ENCODE measurements at places on chromosomes 5 and 9. TPM values are rescaled to one million over a fixed set of nuclear protein-coding genes. Genes with fewer than 3 reads are reported as not detected.

DNA sequence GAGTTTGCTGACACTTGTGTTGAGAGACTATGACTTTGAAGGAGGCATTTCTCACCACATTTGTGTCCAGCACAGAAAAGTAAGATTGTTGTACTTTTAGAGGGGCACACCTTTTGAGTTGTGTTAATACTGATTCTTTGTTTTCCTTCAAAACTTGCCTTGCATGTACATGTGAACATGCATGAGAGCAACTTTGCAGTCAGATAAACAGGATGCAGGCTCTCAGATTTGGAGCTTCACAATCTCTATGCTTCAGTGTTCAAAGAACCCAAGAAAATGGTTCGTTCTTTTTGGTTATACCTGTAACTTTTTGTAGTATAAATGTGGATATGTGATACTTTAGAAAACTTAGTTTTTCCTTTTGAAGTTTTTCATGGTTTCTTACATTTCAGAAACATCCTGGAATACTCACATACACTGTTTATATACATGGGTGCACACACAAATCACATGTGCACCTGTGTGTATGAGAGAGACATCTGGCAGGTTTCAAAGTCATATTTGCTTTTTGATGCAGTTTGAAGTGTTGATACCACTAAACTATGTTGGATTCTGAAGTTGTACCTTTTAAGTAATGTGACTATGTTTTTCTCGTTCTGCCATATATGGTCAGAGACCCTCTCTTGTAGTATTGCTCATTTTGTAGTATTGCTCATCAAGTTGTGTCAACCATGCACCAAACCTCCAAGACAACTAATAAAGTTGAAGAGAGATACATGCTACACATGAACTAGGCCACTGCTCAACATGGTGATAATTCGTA is 190.7 kb downstream of the CD180 start:
- no peak for DNase-seq

DNA sequence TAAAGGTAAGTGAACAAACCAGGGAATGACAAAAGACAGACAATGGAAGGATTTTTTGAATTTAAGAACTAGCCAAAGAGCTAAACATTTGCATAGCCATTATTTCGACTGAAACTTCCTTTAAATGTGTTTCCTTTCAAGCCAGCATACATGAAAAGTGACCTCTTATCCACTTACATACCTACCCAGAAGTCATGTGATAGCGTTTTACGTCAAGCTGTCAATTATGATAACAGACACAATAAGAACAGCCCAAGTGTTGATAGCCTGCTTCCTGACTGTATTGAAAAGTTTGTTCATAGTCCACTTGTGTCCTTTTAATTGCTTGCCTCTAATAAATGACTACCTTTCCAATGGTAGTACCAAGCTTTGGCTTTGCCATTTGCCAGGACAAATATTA is 206.0 kb downstream of the NFIB start:
- no peak for DNase-seq

DNA sequence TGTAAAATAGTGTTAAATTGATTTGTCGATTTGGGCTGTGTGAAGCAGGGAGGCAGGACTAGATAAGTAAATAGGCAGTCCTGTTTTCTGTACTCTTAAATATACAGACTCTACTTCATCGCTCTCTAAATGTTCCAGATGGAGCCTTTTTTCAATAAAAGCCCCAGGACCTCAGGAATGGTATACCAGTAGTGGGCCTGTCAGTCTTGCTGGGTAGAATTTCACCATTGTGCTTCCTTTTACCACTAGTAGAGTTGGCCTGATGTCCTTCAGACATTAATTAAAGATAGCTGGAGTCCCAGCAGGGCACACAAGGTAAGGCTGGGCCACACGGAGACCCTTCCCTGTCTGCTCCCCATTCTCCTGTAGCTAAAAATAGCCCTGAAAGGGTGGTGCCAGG is 6.0 kb downstream of the SNX18 start:
- DNase-seq: no peak

- no peak for DNase-seq
These were observed 243.9 kb upstream of the ATP10B start for GRCh38 chr5:161095953-161096352.

DNA sequence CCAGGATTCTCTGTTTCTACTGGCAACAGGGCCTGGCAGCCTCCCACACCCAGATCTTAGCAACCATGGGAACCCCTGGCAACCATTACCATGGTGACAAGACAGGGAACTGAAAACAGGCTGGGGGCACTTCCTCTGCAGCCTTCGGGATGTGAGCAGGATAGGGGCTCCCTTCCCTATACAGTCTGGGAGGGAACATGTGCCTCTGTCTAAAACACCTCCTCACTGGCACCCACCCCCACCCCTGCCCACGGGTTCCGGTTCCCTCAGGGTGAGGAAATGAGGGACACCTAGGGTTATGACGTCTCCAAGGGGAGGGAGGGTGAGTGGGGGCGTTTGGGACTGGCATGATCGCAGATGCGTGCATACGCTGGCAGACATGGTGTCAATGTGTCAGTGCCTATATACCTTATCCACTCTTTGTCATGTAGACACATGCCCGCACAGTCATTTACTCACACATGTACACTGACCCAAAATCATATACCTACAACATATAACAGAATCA is 3.0 kb upstream of the DNAJB5 start:
- DNase-seq: no peak

GRCh38 chr5:56825222-56825824 is 10.0 kb downstream of the MAP3K1 start:
- DNase-seq: no peak

- no peak for DNase-seq
These were observed 38.0 kb downstream of the ZNF622 start for GRCh38 chr5:16427587-16427986.

DNA sequence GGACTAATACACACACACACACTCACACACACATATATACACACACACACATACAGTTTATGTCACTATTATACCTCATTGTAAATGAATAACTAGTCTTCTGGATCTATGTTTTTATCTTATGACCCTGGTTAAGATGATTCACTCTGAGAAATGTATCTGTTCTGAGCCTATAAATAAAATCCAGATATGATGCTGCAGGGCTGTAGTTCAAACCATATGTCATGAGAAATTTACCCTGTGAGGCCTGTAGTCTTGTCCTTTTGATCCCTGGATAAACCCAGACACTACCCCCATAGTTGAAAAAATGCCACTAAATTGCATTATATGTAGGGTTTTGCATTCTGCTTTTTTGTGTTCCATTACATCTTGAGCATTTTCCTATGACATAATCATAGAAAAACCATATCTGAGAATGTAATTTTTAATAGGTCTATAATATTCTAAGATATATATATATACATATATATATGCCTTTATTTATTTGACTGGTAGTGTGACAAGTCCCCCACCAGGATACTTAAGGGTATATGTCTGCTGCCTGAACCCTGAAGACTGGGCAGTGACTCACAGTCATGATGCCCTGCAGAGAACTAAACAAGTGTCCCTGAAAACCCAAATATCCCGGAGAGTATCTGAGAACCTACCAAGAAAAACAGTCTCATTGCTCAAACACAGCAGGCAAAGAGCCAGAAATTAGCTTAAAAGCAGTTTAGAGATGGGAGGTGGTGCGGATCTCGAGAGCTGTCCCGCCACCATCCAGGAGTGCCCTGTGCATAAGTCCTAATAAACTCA is 18.4 kb upstream of the ALDOB start:
- DNase-seq: no peak

DNA sequence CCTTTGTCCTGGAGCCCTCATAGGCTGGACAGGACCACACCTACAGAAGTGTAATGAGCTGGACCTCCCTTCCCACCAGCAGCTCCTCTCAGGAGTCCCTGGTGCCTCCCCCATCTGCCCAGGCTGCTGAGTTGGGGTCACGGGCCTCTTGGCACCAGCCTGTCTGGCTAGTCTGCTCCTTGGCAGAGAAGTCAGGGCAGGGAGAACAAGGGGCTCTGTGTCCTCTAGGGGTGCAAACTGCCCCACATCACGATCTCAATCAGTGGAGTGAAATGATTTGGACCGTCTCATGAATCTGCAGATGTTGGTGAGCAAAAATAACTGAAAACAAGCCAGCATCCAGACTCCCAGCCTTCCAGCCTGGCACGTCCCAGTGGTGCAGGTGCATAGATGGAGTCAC is 14.9 kb upstream of the GFPT2 start:
- no peak for DNase-seq

GRCh38 chr9:124044448-124044847 is 32.9 kb downstream of the LHX2 start:
- no peak for DNase-seq

DNA sequence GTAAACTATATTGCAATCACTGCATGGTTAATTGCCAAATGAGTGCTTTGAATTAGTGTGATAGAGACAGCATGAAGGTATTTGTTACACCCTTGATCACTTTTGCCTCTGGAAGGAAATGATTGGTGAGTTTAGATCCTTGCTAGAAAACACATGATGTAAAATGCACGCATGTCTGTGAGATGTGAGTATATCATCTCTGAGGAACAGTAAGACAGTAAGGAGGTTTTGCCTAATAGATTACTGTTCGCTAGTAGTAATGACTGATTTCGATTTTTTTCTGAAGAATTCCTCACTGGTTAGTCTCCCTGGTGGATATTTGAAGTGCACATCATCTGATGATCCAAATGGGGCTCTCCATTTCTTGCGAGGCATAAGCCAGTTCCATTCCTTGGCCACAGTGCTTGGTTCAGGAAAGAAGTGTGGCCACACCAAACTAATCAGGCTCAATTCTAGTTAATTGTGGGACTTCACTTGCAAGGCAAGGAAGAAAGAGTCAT is 156.4 kb upstream of the ADRA1B start:
- no peak for DNase-seq

DNA sequence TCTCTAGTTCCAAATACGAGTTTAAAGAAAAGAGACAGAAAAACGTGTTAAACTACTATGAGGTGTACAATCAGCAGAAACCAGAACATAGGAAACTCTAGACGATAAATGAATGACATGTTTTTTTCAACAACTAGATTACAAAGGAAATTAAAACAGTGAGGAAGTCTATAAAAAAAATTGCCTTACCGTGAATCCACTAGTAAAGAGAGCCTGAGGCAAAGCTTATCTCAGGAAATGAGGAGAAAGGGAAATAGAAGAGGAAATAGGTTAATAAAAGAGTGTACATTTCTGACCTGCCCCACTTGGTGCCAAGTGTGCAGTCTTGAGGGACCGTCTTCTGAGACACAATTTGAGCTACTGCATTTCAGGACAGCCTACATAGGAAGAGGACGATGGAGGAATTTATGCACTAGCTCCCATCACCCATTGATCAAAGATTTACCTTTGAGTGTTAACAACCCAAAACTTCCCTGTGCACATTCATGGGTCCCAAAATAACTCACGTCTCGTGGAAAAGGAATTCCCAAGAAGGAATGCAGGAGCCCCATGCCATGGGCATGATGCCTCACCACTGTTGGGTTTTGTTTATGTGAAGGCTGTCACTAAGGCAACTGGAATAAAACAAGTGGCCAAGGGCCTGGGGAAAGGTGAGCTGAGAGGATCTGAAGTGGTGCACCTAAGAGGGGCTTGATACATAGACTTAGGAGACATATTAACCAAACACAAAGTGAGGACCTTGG is 53.6 kb upstream of the SLC1A3 start:
- DNase-seq: no peak

DNA sequence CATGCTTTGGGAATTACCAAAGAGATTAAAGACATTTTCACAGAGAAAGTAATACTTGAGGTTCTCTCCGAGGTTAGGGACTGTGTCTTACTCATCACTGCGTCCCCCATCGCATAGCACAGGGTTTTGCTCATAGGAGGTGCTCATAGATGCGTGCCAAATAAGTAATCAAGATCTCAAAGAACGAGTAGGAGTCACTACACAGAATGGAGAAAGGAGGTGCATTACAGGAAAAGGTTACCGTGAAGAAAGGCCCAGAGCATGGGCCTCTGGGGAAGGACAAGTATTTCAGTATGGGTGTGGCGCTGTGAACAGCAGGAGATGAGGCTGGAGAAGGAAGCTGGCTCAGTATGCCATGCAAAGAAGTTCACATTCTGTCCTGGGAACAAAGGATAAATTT is 182.4 kb downstream of the ACTL7B start:
- no peak for DNase-seq

The SLC26A2 gene
- total RNA-seq: 3.5 TPM

The PDCD1LG2 gene
- total RNA-seq: 2.5 TPM

Measured in heart left ventricle (tissue), 16 donors.